ENCODE measurements at places on chromosomes 7 and 10.

- DNase-seq = no peak
Observed at GRCh38 chr7:127413326-127413725, 20.8 kb upstream of the ZNF800 start.

GRCh38 chr10:49074836-49075682 lies 40.3 kb downstream of the VSTM4 start:
- no peak for DNase-seq

DNA sequence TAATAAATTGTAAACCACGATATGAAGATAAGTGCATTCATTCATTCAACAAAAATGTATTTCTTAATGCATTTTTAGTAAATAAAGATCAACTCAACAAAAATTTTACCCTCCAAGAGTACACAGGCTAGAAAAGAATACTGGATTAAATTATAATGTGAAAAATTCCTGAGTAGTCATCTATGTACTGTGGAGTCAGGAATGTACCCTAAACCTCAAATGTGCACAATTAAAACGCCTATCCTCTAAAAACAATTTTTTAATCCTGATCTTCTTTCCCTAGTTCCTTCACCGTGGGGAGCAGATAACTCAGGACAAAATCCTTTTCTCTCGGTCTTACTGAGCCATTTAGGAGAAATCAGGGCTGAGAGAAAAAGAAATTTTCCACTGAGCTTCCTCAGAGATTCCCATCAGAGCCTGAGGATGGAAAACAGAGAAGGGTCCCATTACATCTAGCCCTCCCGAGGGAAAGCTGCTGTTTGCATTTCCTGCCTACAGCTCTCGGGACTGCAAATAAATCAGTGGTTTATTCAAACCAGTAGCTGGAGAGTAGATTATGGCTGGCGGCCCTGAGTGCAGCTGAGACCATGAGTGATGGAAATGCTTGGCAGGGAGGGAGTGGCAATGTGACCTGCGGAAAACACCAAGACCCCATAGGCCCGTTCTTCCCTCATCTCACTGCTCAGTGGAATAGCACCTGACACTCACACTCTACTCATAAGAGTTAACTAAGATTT lies 7.4 kb downstream of the TAS2R40 start:
- DNase-seq = no peak

- DNase-seq = no peak
Observed at GRCh38 chr7:28621369-28621841, 209.1 kb downstream of the CREB5 start.

DNA sequence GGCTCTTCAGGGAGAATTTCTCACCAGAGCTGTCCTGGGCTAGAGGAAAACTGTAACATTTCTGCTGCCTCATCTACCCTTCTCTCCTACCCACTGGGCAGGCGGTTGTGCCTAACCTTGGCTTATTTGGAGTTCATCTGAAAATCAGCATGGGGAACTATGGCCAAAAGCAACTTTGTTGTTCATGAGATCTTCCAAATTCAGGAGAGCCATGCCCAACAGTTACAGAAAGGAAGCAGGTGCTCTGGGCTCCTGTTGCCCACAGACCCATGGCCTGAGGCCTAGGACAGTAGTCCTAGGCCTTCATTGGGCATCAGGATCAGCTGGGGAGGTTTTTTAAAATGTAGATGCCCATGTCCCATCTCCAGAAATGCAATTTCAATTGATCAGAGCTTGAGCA lies 85.2 kb downstream of the GRID1 start:
- no peak for DNase-seq

- DNase-seq = no peak
Observed at GRCh38 chr10:79055892-79056291, 12.9 kb upstream of the ZMIZ1 start.

- DNase-seq = no peak
Observed at GRCh38 chr10:6721480-6721879, 141.4 kb upstream of the PRKCQ start.

- no peak for DNase-seq
Observed at GRCh38 chr7:135522509-135522908, 12.6 kb upstream of the CNOT4 start.

GRCh38 chr10:7488418-7488829 lies 77.6 kb upstream of the SFMBT2 start:
- no peak for DNase-seq

DNA sequence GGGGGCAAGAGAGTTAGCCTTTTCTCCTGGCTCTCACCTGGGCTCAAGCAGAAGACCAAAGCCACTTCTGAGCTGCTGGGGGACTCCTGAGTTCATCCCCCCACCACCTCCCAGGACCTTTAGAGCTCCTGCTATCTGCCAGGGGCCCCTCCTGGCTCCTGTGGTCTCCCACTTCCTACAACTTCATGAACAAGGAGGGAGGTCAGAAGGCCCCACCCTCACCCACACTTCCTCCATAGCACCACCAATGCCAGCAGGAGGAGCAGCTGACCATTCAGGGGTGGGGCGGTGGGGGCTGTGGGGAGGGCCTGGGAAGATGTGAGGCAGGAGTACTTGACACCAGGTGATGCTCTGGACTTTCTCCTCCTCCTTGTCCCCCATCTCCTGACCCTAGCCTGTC lies 32.6 kb upstream of the ADCYAP1R1 start:
- DNase-seq = no peak

GRCh38 chr10:11152801-11153200 lies 135.1 kb downstream of the CELF2 start:
- no peak for DNase-seq

DNA sequence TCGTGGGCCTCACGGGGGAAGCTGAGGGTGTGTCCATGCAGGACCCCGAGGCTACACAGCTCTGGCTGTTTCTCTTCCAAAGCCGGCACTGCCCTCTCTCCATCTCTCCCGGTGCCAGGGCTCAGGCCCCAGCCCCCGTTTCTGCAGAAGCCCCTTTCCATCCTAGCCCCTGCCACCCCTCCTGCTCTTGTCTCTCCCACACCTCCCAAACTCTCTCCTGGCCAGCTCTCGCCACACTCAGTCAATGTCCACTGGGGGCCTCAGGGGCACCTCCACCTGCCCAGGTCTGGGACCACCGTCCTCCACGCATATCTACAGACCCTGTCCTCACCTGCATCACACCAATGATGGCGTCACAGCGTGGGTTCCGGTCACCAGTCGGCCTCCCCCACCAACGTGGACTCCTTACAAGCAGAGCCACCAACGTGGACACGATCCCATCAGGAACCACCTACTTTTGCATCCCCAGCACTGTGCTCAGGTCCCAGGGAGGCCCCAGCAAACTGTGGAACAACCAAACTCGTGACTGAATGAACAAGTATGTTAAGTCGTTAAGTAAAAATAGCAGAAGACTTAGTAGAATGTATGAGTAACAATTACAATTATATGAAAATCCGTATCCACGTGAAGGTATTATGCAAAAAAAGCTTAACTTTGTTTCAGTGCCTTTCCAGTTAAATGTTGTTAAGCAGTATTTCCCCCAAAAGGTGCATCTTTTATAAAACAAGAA lies 38.4 kb downstream of the DIP2C start:
- no peak for DNase-seq

DNA sequence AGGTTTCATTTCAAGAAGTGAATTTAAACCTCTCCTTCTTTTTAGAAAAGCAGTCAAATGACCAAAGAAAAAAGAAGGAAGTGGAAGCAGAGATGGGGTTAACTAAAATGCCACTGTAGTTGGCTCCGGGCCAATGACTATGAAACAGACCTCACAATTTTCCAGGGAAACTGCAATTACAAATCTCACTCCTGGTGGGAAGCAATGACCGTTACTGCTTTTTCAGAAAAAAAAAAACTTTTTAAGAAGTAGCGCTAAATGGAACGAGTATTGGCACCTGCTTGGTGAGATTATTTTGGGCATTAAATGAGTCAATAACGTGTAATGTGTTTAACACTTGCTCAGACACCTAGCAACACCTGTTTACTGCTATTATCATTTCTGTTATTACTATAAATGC lies 1.2 kb downstream of the SFRP4 start:
- no peak for DNase-seq

GRCh38 chr7:2196381-2197378 lies 36.1 kb downstream of the MAD1L1 start:
- DNase-seq = no peak

DNA sequence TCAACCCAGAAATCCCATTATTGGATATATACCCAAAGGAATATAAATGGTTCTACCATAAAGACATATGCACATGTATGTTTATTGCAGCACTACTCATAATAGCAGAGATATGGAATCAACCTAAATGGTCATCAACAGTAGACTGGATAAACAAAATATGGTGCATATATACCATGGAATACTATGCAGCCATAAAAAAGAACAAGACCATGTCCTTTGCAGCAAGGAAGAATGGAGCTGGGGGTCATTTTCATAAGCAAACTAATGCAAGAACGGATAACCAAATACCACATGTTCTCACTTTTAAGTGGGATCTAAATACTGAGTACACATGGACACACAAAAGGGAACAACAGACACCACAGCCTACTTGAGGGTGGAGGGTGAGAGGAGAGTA lies 2.2 kb upstream of the AFAP1L2 start:
- DNase-seq = no peak

DNA sequence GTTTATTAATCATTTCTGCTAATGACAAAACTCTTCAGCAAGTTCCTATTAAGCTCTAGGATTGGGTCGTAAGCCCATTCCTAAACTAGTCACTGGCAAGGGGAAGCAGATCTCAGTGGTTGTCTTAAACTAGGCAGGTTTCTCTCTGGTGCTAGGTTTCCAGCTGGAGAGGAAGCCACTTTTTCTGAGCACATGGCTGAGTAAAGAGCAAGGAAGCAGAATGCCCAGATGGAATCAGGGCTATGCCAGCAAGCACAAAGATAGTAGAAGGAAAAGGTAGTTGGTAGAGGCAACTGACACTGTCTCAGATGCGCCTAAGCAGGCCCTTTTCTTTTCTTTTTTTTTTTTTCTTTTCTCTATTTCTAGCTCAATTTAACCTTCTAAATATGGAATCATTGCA lies 224.9 kb downstream of the EXOC4 start:
- DNase-seq = no peak

- DNase-seq = no peak
Observed at GRCh38 chr10:36173364-36173763, 531.3 kb upstream of the FZD8 start.

- no peak for DNase-seq
Observed at GRCh38 chr7:55690-56248, 136.6 kb upstream of the FAM20C start.

GRCh38 chr10:129361676-129362376 lies 105.2 kb upstream of the MGMT start:
- DNase-seq = no peak

DNA sequence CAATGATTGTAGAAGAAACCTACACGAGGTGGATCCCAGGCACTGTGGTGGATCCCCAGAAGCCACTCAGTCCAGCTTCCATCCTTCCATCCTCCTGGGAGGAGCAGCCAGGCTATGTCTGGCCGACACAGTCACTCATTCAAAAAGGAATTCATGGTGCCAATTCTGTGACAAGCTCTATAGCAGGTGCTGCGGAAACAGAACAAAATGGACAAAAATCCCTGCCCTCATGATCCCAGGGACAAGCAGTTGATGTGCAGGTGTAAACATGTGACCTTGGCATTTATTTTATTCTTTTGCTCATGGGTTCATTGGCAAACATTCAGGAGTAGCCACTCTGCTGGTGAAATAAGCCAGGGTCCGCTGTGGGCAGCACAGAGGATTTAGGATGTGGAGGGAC lies 49.2 kb upstream of the FGFR2 start:
- no peak for DNase-seq

DNA sequence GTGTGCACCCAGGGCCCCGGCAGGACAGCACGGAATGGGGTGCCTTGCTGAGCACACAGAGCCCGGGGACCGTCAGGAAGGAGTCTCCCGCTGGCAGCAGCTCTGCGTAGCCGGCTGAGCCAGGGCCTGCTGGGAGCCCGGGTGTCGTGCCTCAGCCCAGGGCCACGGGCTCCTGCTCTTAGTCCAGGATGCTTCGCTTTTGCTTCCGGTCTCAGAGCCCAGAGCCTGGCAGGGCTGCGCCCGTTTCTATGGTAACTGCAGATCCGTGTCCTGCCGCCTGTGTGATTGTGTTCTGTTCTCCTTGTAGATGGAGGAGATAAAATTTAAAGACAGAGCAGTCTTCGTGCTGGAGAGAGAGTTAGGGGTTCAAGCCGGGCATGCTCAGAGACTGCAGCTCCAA lies 53.7 kb upstream of the DPYSL4 start:
- DNase-seq = no peak

DNA sequence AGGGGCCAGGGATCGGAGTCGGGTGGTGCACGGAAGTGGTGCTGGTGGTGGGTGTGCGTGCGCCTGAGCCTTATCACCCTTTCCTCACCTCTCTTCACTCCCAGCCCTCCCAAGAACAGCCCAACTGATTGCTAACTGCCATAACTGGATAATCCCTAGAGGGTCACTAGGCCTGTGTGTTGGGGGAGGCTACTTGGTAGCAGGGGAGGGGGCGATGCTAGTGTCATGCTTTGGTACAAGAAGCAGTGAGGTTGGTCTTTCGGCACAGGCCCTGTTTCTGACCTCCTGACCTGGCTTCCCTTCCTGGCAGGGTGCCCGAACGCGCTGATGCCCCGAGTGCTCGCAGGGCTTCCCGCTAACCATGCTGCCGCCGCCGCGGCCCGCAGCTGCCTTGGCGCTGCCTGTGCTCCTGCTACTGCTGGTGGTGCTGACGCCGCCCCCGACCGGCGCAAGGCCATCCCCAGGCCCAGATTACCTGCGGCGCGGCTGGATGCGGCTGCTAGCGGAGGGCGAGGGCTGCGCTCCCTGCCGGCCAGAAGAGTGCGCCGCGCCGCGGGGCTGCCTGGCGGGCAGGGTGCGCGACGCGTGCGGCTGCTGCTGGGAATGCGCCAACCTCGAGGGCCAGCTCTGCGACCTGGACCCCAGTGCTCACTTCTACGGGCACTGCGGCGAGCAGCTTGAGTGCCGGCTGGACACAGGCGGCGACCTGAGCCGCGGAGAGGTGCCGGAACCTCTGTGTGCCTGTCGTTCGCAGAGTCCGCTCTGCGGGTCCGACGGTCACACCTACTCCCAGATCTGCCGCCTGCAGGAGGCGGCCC lies 652 bp downstream of the KAZALD1 start:
- DNase-seq = no peak

- DNase-seq = no peak
Observed at GRCh38 chr7:135980012-135980551, 2.9 kb upstream of the MTPN start.

DNA sequence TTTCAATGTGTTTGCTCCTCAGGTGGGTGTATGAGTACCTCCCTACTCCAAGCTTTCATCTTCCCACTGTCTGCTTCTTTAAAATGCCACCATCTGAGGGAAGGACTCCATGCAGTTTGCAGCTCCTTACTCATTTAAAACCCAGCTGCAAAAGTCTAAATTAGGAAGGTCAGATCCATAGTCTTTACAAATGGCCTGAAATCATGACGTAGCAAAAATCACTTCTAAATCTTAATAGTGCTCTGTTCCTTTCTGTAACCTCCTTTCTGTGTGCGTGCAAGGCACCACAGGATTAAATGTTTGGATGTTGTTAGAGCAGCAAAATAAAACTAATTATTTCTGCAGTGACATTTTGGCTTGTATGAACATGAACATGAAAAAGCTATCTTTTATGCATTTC lies 366.9 kb upstream of the IGFBP3 start:
- DNase-seq = no peak

Data from activated CD4-positive, alpha-beta T cell treated with anti-CD3 and anti-CD28 coated beads for 24 hours (primary cell).